ENCODE measurements at places on chromosomes 12 and 14. TPM values are rescaled to one million over a fixed set of nuclear protein-coding genes. Genes with fewer than 3 reads are reported as not detected.

The RNASE3 gene
- not detected for total RNA-seq

The PIWIL1 gene
- total RNA-seq = not detected

The SLC22A17 gene
- 4.8 TPM for total RNA-seq

The TAS2R20 gene
- total RNA-seq = 0.36 TPM

The TPPP2 gene
- total RNA-seq = not detected

The SOCS4 gene
- total RNA-seq = 25.3 TPM

The DIO2 gene
- total RNA-seq = not detected

The CPNE6 gene
- not detected for total RNA-seq

The DAO gene
- not detected for total RNA-seq

- DNase-seq = peak; percentile 70
Measured at GRCh38 chr12:15910864-15911721, at the start of gene DERA. Gene DERA, plus strand, starts transcription at chr12:15911332. Its CDS starts 52 bp downstream, at chr12:15911384.

GRCh38 chr14:45947830-45948229 lies 694.8 kb upstream of the MIS18BP1 start:
- DNase-seq = no peak

- peak; percentile 73 for DNase-seq
Measured at GRCh38 chr14:57317248-57317833, 48.6 kb downstream of the AP5M1 start.

DNA sequence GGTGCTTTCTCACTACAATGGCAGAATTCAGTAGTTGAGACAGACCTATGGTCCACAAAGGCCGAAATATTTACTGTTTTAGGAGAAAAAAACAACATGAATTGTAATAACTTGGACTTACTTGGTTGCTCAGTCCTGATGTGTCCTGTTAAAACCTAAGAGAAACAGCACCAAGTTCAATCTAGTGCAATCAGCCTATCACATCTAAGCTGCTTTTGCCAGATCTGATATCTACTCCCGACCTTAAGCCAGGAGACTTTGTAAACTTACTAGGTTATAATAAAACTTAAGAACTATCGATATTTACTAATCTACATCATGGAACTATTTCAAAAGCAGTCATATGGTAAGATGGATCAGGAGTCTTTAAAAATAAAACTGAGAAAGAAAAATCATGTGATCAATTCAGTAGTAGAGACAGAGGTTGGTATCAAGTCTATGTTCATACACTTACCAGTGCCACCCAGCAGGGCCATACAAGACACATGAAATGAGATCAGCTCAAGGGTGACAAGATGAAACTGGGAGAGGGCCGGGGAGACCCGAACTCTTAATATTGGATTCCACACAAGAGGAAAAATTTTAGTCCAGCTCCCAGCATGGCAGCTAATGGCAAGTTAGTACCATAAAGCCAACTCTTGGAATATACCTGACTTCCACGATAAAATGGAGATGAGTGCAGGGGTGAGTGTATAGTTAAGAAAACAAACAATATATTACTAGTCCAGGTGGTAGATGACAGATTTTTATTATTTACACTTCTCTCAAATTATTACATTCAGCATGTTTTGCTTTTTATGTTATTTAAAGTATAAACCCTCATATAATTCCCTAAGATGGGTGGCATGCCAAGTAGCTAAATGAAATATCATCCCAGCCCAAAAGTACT lies 27.5 kb downstream of the NUDT4 start:
- DNase-seq = no peak

DNA sequence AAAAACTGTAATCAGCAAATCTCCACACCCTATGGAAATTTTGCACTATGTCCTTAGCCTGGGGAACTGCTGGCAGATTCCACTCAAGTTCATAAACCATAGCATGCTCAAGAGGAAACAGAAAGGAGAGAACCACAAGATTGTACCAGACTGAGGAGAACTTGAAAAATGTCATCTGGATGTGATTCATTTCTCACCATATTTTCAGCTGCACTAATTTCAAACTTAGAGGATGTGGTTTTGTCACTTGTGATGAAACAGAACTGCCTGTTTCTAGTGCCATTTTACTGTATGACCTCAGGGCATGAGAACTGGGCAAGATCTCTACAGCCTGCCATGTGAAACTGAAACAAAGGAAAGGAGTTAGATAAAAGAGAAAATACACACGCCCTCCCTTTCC lies 1493.1 kb upstream of the FLRT2 start:
- no peak for DNase-seq

DNA sequence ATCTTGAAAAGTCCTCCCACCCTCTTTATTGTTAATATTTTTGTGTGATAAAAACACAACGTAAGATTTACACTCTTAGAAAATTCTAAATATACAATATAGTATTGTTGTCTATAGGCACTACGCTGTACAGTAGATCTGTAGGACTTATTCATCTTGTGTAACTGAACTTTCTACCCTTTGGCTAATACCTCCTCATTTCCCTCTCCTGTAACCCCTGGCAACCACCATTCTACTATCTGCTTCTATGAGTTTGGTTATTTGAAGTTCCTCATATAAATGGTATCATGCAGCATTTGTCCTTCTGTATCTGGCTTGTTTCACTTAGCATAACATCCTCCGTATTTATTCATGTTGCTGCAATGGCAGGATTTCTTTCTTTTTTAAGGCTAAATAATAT lies 5.2 kb upstream of the CLEC9A start:
- DNase-seq = no peak

- no peak for DNase-seq
Measured at GRCh38 chr12:124087266-124088051, 114.4 kb downstream of the ZNF664 start.

DNA sequence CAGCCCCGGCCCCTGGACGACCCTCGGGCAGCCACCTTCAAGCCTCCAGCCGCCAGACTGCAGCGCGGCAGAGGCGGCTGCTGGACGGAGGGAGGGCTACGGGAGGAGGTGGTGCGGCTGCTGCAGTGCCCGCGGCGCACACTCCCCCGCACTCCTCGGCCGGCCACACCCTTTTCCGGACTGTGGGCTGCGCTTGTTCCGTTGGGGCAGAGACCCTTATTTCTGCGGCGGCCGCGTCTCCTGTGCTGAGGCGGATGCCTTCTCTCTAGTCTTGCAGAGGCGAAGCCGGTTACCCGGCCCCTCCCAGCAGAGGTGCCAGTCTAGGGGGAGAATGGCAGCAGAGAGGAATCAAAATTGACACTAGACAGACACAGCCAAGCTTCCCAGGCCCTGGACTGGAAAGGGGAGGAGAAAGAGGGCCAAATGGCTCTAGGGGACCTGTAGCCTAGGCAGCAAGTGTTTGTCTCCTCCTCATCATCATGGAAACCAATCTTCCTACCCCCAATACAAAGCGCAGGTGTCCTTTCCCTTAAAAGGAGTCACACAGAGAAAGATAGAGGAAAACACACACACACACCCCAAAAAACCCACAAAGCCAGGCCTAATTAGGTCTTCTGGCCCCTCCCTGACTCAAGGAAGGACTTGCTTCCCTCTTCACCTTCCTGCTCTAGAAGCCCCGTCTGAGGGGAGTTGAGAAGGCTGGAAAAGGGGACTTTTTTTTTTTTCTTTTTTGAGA lies 1.3 kb downstream of the ESYT1 start:
- peak; percentile 80 for DNase-seq
